ENCODE measurements at places on chromosomes 7 and 10.

- DNase-seq = no peak
Observed at GRCh38 chr7:15352421-15353206, 209.2 kb downstream of the AGMO start.

DNA sequence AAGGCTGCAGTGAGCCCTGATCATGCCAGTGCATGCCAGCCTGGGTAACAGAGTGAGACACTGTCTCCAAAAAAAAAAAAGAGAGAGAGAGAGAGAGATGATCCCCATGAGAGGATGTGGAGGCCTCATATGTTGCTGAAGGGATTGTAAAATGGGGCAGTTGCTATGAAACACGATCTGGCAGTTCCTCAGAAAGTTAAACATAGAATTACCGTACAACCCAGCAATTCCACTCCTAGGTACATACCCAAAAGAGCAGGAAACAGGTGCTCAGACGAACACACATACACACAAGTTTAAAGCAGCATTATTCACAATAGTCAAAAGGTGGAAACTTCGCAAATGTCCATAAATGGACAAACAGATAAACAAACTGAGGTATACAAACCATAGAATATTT is 27.4 kb upstream of the CYTH3 start:
- DNase-seq = no peak

DNA sequence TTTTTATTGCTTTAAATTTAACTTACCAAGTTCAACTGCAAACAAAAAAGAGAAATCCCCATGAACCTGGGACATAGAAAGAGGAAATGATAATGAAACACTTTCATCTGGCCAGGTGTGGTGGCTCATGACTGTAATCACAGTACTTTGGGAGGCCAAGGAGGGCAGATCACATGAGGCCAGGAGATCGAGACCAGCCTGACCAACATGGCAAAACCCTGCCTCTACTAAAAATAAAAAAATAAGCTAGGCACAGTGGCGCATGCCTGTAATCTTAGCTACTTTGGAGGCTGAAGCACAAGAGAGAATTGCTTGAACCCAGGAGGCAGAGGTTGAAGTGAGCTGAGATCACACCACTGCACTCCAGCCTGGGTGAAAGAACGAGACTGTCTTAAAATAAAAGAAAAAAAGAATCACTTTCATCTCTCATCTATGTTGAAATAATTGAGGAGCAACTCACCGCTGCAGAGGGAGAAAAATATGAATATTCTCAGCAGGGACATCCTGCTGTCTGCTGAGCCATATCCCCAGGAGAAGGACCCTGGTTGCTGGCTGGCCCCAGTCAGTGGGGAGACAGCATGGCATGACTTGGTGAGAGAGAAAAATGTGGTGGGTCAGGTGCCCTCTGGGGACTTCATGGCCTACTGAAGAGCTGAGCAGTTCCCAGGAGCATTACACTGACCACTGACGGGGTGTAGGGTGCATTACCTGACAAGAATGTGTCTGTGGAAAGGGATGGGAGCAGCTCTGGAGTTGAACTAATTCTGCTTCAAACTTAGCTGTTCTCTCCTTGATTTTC is 22.8 kb upstream of the TARP start:
- no peak for DNase-seq

DNA sequence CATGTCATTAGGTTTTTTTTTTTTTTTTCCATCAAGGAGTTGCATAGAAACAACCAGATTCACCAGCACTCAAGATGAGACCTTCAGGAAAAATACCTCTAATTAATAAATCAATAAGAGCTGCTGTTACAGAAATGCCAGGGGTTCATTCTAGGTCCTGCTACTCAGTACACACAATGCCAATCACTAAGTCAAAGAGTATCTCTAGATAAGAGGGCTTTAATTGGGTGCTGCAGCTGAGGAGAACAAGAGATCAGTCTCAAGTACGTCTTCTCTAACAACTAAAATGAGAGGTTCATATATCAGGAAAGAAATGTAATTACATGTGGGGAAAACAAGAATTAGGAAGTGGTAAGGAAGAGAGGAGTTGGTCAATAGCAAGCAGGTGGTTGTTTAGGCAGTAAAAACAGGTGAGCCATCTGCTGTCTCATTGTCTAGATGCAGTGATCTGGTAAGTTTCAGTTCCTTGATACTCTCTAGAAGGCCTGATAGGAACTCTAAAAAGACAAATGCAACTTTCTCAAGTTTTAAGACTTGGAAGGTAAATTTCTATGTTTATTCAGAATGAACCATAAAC is 272.9 kb upstream of the ZWINT start:
- no peak for DNase-seq

GRCh38 chr7:37040330-37040729 is 316.0 kb upstream of the AOAH start:
- DNase-seq = no peak

GRCh38 chr10:93245779-93246178 is 172.1 kb downstream of the CYP26A1 start:
- DNase-seq = no peak

GRCh38 chr7:151558575-151558974 is 38.9 kb upstream of the RHEB start:
- DNase-seq = no peak

DNA sequence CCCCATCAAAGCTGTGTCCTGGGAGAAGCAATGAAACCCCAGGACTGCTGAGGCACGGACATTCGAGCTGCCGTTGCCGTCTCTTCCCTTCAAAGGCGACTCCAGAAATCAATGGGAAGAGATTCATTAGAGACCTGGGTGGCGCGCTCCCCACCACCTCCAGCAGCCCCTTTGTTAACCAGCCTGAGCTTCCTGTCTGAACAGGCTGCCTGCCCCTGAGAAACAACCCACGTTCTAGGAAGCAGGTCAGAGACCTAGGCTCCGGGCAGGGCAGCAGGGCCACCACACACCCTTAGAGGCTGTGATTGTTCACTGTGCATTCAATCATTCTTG is 110.9 kb upstream of the PPIF start:
- DNase-seq = no peak
